Naive thymus-derived CD4-positive, alpha-beta T cell (primary cell): ENCODE measurements at places on chromosomes 6 and 20. TPM values are rescaled to one million over a fixed set of nuclear protein-coding genes. Genes with fewer than 3 reads are reported as not detected.

Gene RGS19
- 21.8 TPM for total RNA-seq

GRCh38 chr20:57810511-57811373, 100.9 kb upstream of the PMEPA1 start:
- no peaks in the 10 kb centered on the region for H3K4me1 ChIP-seq
- H3K4me3 ChIP-seq = no peak overlapping the region
- H3K36me3 ChIP-seq = no peaks in the 10 kb centered on the region
- no peak for DNase-seq
- no peaks in the 10 kb centered on the region for H3K27me3 ChIP-seq

GRCh38 chr6:68967549-68968300, 332.6 kb downstream of the ADGRB3 start:
- no peaks in the 10 kb centered on the region for H3K36me3 ChIP-seq
- peak; percentile 16 for DNase-seq
- no peak overlapping the region for H3K27ac ChIP-seq

DNA sequence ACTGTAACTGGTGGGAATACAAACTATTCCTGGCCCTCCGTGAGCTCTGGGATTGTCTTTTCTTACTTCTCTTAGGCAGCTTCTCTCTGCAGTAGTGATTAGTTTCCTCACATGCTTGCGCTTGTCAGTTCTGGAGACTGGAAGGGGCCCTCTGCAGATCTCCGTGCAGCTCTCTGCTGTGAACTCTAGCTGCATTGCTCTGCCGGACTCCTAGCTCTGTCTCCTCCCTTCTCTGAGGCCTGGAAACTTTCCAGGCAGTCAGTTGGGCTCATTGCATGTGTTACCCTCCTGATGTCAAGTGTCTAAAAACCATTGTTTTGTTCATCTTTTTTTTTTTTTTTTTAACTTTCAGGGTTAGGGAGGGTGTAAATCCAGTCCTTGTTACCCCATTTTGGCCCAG, 102.3 kb downstream of the CTNNBL1 start:
- H3K4me3 ChIP-seq = no peak overlapping the region
- H3K27me3 ChIP-seq = no peaks in the 10 kb centered on the region
- H3K27ac ChIP-seq = no peak overlapping the region
- DNase-seq = no peak

Gene TULP1
- not detected for total RNA-seq

DNA sequence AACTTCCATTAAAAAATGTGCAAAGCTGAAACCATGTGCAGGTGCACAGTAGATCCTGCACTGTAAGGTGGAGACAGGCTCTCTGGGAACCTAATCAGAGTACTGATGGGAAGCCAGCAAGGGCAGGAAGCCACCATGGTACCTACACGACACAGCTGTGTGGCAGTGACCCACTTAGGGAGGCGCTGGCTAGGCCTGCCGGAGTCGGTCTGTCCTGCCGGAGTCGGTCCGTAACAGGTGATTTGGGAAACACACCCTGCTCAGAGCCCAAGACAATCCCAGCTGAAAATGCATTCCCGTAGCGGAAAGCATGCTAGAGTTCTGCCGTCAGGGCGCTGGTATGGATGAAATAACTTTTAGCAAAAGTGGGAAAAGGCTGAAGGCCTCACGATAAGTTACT, 17.2 kb downstream of the TXNDC5 start:
- no peak overlapping the region for H3K27ac ChIP-seq
- H3K4me1 ChIP-seq = no peaks in the 10 kb centered on the region
- H3K36me3 ChIP-seq = peaks cover 5% of the 10 kb centered on the region

DNA sequence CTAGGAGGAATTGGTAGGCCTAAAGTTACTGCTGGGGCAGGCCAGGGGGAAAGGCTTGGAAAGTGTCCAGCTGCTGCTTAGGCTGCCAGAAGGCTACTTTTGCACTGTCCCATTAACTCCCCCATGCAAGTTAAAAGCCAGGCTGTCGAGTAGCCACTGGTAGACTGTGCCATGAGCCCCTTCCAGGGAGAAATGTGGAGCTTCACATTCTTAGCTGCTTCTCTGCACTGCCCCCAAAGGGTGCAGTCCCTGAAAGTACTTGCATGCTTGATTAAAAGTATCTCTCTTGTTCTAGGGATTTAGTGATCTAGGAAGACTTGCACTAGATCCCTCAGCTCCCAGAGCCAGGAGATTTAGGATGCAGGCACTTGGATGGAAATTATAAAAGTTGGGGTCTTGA, 57.3 kb downstream of the CDC5L start:
- no peak overlapping the region for H3K4me3 ChIP-seq
- no peak for DNase-seq
- no peaks in the 10 kb centered on the region for H3K4me1 ChIP-seq

DNA sequence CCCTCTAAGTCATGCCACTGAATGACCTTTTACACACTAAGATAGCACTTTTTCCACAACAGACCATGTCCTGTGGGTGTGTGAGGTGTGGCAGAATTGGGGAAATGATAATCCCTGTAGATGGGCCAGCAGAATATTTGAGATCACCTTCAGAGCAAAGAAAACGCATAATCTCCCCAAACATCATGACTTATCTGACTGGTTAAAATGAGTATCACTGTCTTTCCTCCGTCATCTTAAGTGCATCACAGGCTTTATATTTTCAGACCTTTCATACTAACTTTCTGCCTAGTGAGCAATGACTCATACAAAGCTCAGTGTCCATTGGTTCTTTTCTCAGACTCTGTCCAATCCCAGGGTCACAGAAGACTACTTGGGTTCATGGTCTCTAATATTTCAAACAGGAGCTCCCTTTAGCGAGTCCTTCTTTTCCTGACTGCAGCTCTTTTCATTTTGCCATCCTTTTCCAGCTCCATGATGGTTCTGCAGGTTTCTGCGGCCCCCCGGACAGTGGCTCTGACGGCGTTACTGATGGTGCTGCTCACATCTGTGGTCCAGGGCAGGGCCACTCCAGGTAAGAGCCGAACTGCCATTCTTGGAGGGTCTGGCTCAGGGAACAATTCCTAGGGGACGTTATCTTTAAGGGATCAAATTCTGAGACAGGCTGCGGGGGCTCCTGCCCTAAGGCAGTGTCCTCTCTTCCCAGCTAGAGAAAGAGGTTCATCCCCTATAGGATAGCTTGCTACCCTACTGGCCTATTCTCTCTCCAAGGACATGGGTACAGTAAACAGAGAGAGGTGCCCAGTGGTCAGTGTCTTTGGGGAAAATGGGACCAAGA, at the start of gene HLA-DPB1:
HLA-DPB1 (plus strand) TSS at position 423 of the 838 bp plus-strand sequence; CDS start at position 475, 52 bp downstream.
- H3K4me1 ChIP-seq = peaks cover 5% of the 10 kb centered on the region
- peak within 1 kb of the TSS; percentile 76 for H3K27ac ChIP-seq
- H3K27me3 ChIP-seq = no peaks in the 10 kb centered on the region
- H3K36me3 ChIP-seq = no peaks in the 10 kb centered on the region
- H3K4me3 ChIP-seq = peak within 1 kb of the TSS; percentile 74

GRCh38 chr20:10350188-10350842, 83.7 kb downstream of the MKKS start:
- no peaks in the 10 kb centered on the region for H3K27me3 ChIP-seq
- no peak overlapping the region for H3K27ac ChIP-seq
- no peak for DNase-seq
- H3K36me3 ChIP-seq = no peaks in the 10 kb centered on the region

Gene EYS
- total RNA-seq = not detected

Gene ADTRP
- 82.7 TPM for total RNA-seq

Gene ASIP
- not detected for total RNA-seq

GRCh38 chr20:47173596-47174216, 182.8 kb downstream of the ZMYND8 start:
- no peaks in the 10 kb centered on the region for H3K4me1 ChIP-seq
- no peak overlapping the region for H3K27ac ChIP-seq
- no peak for DNase-seq
- no peak overlapping the region for H3K4me3 ChIP-seq
- no peaks in the 10 kb centered on the region for H3K36me3 ChIP-seq
- no peaks in the 10 kb centered on the region for H3K27me3 ChIP-seq

Gene SAMD10
- 37.4 and 37.8 TPM in 2 replicates for total RNA-seq

- H3K36me3 ChIP-seq = peaks cover 44% of the 10 kb centered on the region
- no peak overlapping the region for H3K27ac ChIP-seq
- no peak overlapping the region for H3K4me3 ChIP-seq
- peaks cover 3% of the 10 kb centered on the region for H3K4me1 ChIP-seq
- H3K27me3 ChIP-seq = no peaks in the 10 kb centered on the region
- DNase-seq = no peak
Measured at GRCh38 chr20:5096463-5096862, 23.3 kb downstream of the PCNA start.

DNA sequence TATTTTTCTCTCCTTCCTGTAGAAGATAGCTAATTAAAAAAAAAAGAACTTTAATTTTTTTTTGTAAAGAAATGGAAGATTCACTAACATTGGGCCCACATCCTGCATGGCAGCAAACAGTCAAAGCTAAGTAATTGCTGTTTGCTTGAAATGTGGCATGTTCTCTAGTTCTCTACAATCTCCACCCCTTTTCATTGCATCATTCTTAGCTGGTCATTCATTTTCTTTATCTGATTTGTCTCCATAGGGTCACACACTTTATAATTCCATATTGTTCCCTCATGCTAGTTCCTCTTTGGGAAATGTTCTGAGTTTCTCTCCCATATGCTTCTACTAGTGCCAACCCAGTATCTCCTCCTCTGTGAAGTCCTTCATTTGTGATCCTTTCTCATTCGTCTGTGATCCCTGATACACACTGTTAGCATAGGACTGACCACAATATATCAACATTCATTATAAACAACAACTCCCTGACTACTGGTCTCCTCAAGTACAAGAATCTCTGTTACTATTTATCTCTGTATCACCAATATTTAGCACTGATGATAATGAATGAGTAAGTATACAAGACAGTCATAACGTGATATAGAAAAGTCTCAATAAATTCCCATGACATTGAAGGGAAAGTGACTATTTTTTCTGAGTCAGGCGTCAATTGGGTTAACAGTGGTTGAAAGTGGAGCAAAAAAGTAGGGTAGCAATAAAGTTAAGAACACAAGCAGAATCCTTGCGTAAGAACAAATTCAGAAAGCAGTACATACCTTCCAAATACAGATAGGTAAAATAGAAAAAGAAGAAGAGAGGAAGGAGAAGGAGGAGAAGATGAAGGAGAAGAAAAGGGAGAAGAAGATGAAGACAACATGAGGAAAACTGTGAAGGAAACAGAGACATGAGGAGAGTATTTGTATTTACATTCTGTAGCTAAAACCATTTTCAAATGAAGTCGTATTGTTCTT, 33.2 kb upstream of the MYB start:
- no peaks in the 10 kb centered on the region for H3K4me1 ChIP-seq
- no peaks in the 10 kb centered on the region for H3K27me3 ChIP-seq
- no peaks in the 10 kb centered on the region for H3K36me3 ChIP-seq
